ENCODE measurements at places on chromosomes 6 and 20. TPM values are rescaled to one million over a fixed set of nuclear protein-coding genes. Genes with fewer than 3 reads are reported as not detected.

MSH5 gene
- total RNA-seq = 4.0 TPM

GRCh38 chr6:83884523-83884922 is 25.0 kb downstream of the CYB5R4 start:
- peak; percentile 66 for DNase-seq

DNA sequence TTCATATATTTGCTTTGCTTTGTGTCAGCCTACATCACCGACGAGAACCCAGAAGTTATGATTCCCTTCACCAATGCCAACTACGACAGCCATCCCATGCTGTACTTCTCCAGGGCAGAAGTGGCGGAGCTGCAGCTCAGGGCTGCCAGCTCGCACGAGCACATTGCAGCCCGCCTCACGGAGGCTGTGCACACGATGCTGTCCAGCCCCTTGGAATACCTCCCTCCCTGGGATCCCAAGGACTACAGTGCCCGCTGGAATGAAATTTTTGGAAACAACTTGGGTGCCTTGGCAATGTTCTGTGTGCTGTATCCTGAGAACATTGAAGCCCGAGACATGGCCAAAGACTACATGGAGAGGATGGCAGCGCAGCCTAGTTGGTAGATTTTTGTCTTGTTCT is 28.5 kb downstream of the DSE start:
- DNase-seq = no peak

DNA sequence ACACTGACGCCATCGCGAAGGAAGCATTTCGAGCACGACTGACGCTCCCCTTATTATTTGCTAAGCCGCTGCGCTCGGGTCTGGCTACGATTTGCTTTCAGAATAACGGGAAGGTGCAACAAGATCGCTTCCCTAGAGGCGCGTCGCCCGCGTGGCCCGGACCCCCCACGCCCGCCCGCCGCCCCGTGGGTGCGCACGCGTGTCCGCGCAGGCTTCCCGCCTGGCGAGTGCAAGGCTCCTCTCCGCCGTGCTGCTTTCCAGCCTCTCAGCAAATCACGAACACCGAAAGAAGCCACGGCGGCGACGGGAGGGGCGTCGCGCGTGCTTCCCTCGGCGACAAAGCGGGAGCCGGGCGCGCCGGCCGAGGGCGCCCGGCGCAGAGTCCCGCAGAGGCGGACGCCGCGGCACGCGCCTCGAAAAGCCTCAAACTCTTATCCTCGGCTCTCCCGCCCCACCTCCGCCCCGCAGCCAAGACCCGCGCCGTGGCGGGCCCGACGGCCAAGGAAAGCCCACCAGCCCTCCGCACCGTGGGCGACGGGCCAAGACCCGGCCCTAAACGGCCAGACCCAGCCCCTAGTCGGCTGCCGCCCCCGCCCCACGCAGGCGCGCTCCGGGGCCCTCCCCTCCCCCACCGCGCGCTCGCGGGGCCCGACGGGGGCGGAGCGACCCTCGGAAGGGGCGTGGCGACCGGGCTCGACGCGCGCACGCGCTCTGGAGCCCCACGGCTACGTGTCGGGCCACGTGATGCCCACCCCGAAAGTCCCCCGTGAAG is 987 bp upstream of the QKI start:
- DNase-seq = peak; percentile 78

- peak; percentile 48 for DNase-seq
Measured at GRCh38 chr6:106360989-106361430, 493 bp downstream of the CRYBG1 start.

- peak; percentile 22 for DNase-seq
Measured at GRCh38 chr6:75602246-75603105, 796 bp downstream of the SENP6 start.

GRM1 gene
- not detected for total RNA-seq

BPIFB1 gene
- total RNA-seq = not detected

DNA sequence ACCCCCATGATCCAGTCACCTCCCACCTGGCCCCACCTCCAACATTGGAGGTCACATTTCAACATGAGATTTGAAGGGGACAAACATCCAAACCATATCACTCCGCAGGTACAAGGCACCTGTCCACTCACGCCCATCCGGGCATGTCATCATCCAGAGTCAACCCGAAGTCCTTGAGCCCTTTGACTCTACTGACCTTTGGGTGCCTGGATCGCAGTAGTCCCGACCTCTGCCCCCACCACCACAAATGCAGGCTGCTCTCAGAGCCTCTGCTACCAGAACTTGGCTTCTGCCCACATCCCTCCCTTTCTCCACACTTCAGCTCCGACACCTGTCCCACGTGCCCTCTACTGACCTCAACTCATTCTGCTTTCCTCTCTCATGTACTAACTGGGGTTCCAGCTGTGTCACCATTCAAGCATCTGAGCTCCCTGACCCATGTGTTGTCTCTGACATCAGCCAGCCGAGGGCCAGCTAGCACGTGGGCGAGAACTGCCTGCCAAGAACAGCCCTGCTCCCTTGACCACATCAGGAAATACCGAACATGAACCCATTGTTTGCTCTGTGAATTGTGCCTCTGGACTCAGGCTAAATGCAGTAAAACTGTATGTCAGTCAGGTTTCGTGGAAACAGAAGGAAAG is 498.3 kb upstream of the SULF2 start:
- DNase-seq = peak; percentile 87

- DNase-seq = peak; percentile 38
Measured at GRCh38 chr6:53410508-53411258, 61.9 kb upstream of the ELOVL5 start.

EFCAB8 gene
- total RNA-seq = under 0.01 TPM

- peak; percentile 32 for DNase-seq
Measured at GRCh38 chr20:8601542-8601912, 467.4 kb upstream of the PLCB4 start.

METTL24 gene
- total RNA-seq = not detected

- no peak for DNase-seq
Measured at GRCh38 chr6:168132531-168133167, 53.6 kb upstream of the FRMD1 start.

- peak; percentile 46 for DNase-seq
Measured at GRCh38 chr20:33076662-33077372, 2.6 kb upstream of the BPIFB4 start.

GRCh38 chr20:56624786-56625681 is 4.1 kb upstream of the TFAP2C start:
- DNase-seq = no peak

Data from bronchial epithelial cell (primary cell).